Cardiac septum (tissue), 1 donor: ENCODE measurements at places on chromosomes 5 and 9.

DNA sequence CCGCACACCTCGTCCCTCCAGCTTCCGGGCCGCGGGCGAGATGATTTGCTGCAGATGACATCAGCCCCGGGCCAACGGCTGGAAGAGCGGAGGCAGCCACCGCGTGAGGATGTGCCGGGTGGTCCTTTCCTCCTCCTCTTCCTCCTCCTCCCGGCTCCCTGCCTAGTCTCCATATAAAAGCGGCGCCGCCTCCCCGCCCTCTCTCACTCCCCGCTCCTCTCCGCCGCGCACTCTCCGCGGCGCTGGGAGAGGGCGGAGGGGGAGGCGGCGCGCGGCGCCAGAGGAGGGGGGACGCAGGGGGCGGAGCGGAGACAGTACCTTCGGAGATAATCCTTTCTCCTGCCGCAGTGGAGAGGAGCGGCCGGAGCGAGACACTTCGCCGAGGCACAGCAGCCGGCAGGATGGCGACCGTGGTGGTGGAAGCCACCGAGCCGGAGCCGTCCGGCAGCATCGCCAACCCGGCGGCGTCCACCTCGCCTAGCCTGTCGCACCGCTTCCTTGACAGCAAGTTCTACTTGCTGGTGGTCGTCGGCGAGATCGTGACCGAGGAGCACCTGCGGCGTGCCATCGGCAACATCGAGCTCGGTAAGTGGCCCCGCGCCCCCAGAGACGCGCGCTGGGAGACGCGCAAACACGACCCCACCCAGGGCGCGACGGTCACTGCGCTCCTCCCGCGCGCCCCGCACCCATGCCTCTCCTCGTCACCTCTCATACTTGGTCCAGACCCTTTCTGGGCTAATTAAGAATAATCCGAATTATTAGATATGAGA lies at the start of gene MAP1B:
Gene MAP1B (plus strand): TSS at position 345 of the 770 bp plus-strand sequence. CDS start 57 bp downstream, at position 402.
- DNase-seq: peak; percentile 80

DNA sequence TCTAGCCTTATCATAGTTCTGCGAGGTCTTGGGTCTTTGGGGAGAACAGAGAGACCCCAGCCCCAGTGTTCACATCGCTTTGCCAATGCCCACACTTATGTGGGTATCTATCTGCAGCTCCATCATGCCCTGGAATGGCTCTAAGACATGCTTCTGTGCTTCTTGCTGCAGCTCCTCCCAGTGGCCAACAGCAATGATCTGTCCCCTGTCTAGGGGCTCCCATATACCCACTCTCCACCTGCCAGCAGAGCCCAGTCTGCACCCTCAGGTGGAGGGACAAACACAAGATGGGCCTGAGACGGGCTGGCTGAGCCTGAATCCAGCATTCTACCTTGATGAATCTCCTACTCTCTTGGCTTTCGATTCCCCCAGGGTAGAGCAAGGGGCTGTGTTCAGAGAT lies 14.6 kb upstream of the DAP start:
- DNase-seq: no peak

GRCh38 chr5:73764586-73764985 lies 138.6 kb downstream of the ARHGEF28 start:
- no peak for DNase-seq

DNA sequence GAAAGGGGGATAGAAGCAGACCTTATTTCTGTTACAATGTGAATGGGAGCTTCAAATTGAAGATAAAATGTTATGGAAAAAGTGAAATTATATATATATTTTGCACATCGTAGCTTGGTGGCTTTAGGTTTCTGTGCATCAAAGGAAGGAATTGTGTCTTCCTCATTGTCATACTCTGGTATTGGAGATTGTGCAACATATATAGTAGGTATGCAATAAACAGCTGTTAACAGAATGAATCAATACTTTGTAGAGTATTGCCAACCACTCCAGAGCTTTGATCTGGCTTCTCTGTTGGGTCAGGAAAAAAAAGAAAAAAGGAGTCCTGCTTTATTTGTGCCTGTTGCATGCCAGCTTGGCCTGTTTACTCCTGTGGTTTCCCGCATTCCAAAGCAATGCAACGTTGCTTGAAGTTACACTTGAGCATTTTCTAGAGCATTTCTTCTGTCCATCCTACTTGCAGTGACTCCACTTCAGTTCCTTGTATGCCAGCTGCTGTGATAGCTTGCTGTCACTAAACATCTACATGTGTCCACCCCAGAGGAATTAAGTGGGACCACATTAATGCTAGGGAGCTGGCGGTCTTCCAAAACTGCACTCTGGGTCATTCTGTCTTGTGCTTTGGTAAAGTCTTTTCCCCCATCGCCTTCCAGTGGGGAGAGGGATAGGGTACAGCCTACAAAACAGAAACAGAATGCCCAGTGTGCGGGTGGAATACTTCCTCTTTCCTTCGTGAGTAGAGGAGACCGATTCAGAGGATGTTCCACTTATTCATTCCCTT lies 62.0 kb upstream of the MEF2C start:
- no peak for DNase-seq

- no peak for DNase-seq
Observed at GRCh38 chr5:132506094-132506692, 15.6 kb upstream of the IRF1 start.
